NCI-H1694 (cell line): ENCODE measurements at places on chromosomes 13 and 19.

DNA sequence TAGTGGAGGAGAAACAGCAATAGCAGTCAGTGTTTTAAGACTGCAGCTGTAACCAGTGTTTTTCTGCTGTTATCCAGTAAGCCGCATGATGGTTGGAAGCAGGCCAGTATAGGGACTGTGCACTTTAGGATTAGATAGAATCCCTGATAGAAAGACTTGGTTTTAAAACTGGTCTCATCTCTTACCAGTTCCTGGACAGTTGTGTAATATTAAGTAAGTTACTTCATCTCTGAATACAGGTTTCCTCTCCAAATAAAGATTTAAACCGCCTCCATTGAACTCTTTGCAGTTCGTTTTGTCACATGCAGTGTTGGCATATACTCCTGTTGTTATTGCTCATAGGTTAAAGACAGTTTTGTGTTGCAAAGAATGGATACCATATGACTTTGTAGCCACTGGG is 25.6 kb downstream of the URI1 start:
- no peak for DNase-seq

- no peak for DNase-seq
Measured at GRCh38 chr19:16943942-16944625, 55.3 kb downstream of the F2RL3 start.

DNA sequence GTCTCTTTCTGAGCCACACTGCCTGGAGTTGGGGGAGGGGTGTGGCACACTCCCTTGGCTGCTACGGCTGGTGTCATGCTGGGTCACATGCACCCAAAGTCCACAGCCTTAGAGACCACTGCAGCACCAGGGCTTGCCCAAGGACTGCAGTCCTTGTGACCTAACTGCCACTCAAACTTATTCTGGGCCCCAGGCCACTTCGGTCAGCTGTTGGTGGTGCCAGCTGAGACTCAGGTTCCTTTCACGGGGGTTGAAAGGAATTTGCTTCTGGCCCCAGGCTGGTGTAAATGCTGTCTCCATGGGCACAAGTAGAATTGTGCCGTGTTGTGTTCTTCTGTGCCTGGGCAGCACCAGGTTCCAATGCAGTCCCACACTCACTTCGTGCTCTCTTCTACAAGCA is 9.5 kb upstream of the VN1R1 start:
- DNase-seq: no peak

- DNase-seq: no peak
Measured at GRCh38 chr13:24748061-24748400, 15.9 kb upstream of the RNF17 start.

DNA sequence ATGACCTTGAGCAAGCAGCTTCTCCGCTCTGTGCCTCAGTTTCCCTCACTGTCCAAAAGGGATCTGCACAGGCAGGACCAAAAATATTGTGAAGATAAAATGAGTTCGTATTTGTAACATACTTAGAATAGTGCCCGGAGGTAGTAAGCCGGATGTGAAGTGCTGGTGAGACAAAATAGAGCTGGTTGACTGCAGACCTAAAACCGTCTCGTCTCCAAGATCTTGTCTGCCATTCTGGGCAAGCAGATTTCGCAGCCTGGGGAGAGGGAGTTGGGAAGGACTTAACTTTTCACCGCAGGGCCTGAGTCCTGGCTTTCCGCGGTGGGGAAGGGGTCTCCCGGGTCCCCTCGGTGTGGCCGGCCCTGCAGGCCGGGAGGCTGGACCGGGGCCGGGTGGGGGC is 8.2 kb upstream of the BBC3 start:
- no peak for DNase-seq

DNA sequence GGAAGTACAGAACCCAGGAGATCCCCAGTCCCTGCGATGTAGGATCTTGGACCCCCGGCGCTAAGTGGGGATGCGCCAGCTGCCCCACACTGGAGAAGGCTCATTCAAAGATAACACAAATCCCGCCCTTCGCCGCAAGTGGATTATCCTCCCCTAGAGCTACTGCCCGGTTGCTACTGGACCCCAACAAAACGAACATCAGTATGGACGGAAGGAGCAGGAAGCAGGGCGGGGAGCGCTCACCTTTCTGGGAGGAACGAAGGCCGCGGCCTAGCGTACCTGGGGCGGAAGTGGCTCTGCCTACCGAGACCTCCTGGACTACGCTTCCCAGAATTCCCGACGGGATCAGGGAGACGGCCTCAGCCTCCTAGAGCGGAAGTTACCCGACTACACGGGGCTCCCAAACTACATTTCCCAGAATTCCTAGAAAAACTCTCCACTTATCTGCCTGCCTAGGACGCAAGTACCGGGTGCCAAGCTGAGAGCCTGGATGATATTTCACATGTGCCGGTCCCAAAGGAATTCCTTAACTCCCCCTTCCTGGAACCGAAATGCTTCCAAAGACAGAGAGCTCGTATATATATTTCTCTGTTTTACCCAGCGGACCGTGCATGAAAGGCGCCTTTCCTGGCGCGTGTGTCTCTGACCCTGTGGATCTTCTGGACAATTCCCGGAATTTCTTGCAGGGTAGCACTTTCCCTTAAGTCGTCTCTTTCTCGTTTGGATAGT is at the start of gene ZNF112:
TSS of gene ZNF112 (minus strand) at position 298 of the 729 bp plus-strand sequence. CDS start 16,141 bp downstream, outside the sequence.
- peak; percentile 96 for DNase-seq

GRCh38 chr13:46523972-46524752 is 28.8 kb upstream of the LRCH1 start:
- no peak for DNase-seq

DNA sequence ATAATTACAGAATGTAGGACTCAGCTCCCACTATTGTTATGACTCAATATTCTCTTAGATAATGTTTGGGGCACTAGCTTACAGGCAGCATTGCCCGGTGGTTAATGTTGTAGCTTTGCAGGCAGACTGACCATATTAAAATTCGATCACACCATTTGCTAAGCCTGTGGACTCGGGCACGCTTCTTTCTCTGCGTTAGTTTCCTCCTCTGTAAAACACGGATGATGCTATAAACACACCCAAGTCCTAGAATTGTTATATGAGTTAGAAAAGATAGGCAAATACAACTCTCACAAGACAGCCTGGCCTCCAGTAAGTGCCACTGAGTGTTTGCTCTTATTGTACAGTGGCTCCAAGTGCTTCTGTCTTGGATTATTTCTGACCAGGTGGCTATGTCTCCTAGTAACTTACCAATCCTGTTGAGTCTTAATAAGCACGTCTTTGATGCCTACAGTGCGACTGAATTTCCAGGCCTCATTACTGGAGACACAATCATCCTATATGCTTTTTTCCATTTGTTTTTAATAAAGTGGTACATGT is 50.0 kb upstream of the ALOX5AP start:
- DNase-seq: no peak

DNA sequence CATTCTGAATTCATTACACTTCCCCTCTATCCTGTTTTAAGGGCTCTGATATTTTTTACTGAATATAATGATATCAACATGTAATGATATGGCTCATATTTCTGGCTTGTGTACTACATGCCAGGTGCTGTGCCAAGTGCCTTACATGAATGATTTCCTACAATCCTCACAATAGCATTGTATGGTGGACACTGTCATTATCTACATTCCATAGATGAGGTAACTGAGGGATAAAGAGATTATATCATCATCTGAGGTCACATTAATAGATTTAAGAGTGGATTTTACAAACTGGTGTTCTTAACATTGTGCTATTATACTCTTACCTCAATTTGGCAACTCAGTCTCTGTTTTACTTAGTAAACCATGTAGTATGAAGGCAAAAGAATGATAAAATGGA is 502.0 kb downstream of the LIG4 start:
- no peak for DNase-seq

DNA sequence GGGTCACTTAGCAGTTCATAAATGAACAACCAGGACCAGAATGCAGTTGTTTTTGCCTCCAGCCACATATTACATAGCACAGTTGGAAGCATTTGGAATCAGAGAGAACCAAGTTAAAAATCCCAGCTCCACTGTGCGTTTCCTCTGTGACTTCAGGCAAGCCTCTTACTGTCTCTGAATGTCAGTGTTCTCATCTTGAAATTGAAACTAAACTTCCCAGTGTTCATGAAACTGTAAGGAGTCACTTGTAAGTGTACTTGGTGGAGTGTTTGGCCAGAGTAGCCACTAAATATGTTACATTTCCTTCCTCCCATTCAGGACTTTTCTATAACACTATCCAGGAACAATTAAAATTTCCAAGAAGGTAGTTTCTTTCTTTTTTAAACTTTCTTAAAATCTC is 276.8 kb downstream of the KCNRG start:
- DNase-seq: no peak

- DNase-seq: peak; percentile 39
Measured at GRCh38 chr19:9917321-9917720, 19.0 kb downstream of the OLFM2 start.

DNA sequence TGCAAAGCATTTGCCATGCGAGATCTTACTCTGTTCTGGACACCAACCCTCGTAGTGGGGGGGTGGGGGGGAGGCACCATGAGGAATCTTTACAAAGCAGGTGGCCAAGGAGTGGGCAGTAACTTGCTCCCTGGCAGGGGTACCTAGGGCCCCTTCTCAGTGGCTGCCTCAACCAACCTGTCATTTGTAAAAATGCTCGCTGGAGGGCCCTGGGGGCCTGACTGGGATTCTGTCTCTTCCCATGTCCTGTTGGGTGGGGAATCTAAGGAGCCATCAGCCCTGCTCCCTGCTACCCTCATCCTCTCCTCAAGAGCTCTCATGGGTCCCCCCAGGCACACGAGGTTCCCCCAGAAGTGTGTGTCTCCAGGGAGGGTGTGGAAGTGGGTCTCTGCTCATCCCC is 1.5 kb downstream of the KCNN1 start:
- DNase-seq: no peak

DNA sequence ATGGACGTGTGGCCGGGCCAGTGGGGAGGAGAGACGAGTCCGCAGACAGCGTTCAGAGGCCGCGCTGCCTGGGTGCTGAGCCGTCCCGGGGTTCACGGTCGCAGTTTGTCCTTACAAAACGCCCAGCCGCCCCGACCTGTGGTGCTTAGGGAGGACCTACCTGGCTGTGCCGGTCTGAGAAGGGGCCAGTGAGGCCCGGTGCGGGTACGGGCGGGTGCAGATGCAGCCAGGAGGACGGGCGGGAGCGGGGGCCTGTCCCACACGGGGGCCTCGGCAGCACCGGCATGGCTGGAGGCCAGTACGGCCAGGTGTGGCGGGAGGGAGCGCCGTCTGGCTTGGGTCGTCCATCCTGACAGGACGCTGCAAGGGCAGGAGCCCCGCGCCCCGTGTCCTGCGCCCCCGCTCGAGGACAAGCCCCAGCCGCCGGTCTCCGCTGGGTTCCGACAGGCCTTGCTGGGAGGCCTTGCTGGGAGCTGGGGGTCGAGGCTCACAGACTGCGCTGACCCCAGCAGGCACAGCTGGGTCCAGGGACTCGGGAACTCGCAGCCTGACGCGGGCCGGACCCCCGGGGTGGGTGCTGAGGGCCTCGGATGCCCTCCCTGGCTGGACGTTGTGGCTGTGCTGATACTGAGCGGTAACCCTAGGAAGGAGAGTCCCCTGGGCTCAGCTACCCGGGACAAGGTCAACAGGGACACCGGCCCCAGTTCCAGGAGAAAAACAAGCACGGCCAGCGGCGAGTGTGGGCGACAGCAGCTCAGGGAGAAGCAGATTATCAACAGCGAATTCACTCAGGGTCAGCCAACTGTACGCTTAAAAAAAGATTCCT is 5.3 kb upstream of the PROZ start:
- DNase-seq: no peak

GRCh38 chr13:72025836-72026235 is 158.8 kb upstream of the DACH1 start:
- no peak for DNase-seq

GRCh38 chr13:75830842-75831241 is 194.7 kb downstream of the LMO7 start:
- no peak for DNase-seq

DNA sequence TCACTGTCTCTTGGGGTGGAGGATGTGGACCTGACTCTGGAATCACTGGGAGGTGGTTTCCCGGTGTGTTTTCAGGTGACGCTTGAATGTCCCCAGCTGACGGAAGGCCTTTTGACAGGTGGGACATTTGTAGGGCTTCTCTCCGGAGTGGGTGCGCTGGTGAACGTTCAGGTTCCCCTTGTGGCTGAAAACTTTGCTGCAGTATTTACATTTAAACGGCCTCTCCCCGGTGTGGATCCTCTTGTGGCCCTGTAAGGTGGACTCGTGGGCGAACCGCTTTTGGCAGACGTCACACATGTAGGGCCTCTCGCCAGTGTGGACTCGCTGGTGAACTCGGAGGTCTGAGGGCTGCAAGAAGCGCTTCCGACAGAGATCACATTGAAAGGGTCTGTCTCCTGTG is 7.8 kb downstream of the ZSCAN5B start:
- no peak for DNase-seq

GRCh38 chr13:37409756-37410155 is 188.8 kb downstream of the POSTN start:
- DNase-seq: no peak

- DNase-seq: no peak
Measured at GRCh38 chr13:59120297-59120843, 1043.4 kb downstream of the DIAPH3 start.

DNA sequence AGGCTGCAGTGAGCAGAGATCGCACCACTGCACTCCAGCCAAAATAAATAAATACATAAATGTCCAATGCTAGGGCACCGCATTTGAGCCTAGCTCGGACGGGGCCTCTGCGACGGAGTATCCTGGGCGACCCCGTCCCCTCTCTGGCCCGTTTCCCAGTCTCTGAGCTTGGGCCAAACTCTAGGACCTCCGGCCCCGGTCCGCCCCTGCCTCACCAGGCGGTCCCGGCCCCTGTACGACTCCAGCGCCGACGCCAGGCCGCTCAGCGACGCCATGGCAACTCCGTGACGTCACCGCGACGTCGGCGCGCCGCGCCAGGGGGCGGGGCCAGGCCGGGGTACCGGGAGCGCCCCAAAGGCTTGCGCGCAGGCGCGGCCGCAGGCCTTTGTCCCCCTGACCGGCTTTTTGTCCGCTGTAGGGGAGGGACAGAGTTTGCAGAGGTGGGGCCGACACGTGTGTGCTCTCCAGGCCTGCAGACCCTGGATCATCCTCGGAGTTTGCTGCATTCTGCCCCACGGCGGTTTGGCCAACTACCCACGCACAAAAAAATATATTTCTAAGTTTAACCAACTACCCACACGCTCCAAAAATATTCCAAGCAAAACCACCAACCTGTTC is at the start of gene PEX11G:
TSS of gene PEX11G (minus strand) at position 300 of the 618 bp plus-strand sequence. CDS start at position 275, 25 bp downstream.
- DNase-seq: no peak

DNA sequence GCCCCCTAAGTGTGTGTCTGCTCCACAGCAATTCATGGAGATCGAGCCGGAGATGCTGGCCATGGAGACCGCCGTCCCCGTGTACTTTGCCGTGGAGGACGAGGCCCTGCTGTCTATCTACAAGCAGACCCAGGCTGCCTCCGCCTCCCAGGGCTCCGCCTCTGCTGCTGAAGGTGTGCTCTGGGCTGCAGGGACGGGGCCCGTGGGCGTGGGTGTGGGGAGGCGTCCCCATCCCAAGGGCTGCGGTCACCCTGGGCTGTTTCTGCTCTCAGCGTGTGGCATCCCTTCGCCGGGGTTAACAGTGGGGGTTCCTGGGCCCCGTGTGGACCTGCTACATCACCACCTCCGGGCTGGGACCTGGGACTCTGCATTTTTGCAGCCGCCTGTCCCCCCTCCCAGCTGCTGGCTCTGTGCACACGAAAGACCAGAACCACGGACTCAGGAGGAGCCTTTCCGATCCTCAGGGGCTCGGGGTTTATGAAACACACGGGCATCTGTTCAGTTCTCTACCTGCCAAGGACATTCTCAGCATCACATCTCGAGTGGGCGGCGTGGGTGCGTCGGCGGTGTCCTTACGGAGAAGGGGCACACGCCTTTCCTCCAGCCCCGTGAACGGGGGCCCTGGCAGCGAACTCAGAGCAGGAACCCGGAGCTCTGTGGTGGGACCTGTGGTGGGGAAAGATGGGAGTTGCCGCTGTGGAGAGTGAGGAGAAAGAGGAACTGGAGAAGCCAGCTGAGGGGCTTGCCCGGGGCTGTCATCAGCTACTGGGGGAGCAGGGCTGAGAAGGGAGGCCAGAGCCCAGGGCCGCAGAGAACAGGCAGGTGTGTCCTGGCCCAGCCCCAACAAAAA is 7.8 kb downstream of the NCLN start:
- no peak for DNase-seq
